Epithelial cell of prostate (primary cell): ENCODE measurements at places on chromosomes 13 and 19.

DNA sequence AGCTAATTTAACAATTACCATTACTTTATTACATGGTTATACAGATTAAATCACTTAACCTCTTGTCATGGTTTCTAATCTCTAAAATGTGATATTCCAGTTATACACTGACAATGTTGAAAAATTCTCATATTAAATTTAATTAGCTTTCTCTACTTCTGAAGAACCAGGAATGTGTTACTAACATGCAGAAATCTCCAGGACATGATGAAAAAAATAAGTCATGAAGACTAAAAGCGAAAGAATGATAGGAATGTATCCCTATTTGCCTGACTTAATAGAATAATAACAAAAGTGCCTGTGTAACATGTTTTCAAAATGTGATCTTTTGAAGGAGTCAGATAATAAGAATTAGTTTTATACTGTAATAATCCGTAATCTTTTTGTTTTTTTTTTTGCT, 2823.7 kb upstream of the PCDH20 start:
- no peak for DNase-seq

- no peak for DNase-seq
Observed at GRCh38 chr19:47608969-47609905, at the start of gene BICRA. TSS of gene BICRA (plus strand) at chr19:47609134. CDS start at chr19:47673575, 64,441 bp downstream.

DNA sequence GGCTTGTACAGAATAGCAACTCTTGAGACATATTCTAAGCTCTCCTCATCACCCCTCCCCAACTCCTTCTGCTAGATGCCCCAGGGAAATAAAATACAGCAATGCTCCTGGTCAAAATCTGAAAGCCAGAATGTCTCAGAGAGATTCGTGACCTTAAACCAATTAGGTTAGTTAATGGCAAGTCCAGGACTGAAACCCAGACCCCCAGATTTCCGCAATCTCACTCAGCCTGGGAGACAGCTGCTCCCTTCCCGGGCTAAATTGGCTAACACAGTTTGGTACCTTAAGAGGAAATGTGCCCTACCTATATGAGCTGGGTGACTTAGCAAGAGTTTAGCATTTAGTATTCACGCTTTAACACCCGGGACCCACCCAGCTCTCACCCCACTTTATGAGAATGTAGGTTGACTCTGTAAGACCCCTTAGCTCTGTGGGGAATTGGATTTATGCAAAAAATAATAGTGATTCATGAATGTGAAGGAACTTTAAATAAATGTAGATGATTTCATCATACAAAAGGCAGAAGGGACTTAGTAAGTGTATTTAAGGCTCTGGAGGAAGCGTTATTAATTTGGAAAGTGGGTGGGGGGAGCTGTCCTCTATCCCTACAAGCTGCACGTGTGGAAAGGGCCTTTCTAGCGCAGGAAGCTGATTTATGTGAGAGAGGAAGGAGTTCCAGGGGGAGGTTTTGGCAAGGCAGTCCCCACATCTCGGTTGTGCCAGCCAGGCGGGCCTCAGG, 1.1 kb downstream of the DLEU7 start:
- no peak for DNase-seq

- DNase-seq, result peak; percentile 33
Observed at GRCh38 chr13:107211073-107211472, 643.1 kb upstream of the ARGLU1 start.

DNA sequence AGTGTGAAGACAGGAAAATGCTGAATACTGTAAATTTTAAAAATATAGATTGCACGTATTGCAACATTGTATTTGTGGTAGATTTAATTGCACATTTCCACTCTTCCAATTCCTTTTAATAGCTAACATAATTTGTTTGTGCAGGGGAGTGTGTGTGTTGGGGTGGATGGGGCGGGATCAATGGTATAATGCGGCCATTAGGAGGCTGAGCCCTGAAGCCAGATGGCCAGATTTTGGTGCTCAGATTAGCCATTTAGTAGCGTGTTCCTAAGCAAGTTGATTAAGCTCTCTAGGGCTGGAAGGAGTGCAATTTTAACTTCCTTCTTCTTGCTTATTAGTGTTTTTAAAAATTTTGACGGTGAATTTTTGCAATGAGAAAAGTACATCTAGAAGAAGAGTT, 5.8 kb downstream of the OXGR1 start:
- DNase-seq, result no peak

- DNase-seq, result no peak
Observed at GRCh38 chr13:111168107-111168506, 53.0 kb downstream of the ARHGEF7 start.

DNA sequence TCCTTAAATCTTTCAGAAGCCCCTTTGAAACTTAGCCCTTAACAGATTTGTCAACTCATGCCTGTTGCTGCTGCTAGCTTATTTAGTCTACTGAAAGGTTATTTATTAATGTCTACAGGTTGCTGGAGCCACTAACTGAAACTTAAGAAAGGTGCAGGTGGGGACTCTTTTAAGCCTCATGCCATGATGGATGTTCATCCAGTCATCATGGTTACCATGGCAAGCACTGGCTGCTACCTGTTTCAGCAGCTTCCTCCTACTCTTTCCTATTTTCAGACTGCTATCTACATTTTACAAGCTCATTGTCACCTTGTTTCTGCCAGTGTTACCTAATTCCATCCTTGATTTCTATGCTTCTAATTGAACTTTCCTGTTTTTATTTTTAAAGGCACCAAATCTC, 27.1 kb downstream of the DGKH start:
- no peak for DNase-seq

GRCh38 chr19:14088634-14089411, 1.7 kb downstream of the SAMD1 start:
- no peak for DNase-seq

DNA sequence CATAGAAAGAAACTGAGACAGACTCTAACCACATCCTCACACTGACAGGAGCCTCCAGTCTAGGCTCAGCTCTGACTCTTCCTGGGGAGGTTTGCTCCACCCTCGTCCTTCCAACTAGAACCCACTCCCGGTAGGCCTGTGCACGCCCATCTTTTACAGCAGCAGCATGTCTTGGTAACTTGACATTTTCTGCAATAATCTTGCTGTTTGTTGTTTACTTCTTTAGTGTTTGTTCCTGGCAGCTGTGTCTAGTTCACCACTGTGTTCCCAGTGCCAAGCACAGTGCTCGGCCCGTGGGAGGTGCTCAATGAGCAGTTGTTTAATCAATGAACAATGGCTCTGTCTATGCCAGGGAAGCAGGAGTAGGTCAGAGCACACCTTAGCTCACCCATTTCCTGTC, 23.1 kb upstream of the ZNF729 start:
- no peak for DNase-seq
